ENCODE measurements at places on chromosomes 4 and X.

DNA sequence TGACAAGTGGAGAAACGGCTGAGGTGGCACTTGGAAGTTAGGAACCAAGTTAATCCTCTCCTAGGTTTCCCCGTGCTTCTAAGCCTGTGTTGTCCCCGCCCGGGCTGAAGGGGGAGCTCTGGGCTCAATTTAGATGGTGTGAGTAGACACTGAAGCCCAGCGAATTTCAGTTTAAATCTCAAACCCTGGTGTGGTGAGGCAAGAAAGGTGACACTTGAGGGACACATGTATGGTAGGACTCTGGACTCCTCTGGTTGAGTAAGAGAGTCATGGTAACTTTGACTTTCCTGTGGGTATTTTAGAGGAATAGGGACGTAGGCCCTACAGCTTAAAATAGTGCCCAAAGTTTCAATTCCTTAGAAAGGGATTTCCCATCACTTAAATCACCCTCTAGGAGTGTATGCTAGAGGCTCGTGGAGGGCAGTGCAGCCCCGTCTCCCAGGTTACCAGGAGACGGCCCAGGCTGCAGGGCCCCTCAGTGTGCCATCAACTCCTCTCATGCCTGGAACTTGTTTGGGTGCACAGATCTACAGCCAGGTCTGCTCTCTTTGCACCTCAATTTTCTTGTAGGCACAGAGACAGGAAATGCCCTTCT is 24.0 kb downstream of the HAND2 start:
- DNase-seq, result no peak

GRCh38 chrX:115616943-115617563 is 56.1 kb downstream of the PLS3 start:
- no peak for DNase-seq

DNA sequence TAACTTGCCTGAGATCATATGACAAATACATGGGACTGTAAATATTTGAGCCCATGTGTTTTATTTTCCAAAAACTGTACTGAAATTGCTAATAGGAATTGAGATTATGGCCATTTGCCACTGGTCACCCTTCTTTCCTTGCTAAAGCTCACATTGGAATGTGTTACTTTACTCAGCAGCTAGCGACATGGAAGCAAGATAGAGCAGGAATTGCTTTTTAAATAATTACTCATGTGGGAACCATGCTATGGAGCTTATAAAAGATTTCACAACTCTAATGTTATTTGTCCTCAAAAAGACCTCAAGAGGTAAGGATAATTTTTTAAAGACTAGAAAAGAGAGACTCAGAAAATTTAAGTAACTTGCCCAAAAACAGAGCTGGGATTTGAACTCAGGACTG is 48.8 kb upstream of the AFAP1 start:
- DNase-seq, result no peak

GRCh38 chr4:75180790-75181776 is 248.2 kb downstream of the PARM1 start:
- no peak for DNase-seq

DNA sequence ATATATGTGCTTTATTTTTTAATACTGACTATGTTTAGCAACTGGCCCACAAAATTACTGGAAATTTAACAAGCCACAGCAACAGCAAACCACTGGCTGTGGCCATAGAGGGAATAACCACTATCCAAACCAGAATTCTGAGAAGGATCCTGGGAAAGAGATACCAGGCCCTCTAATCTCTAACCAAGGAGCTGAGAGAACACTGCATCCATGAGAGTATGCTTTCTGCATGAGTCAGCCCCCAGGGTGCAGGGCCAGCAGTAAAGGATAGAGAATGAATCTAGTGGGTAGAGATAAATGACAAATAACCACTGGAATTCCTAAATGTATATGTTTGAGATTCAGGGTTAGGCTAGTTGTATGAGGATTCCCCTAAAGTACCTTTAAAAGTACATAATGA is 221.8 kb downstream of the KIT start:
- DNase-seq, result peak; percentile 65

GRCh38 chr4:10085828-10086505 is 30.6 kb downstream of the WDR1 start:
- DNase-seq, result no peak

DNA sequence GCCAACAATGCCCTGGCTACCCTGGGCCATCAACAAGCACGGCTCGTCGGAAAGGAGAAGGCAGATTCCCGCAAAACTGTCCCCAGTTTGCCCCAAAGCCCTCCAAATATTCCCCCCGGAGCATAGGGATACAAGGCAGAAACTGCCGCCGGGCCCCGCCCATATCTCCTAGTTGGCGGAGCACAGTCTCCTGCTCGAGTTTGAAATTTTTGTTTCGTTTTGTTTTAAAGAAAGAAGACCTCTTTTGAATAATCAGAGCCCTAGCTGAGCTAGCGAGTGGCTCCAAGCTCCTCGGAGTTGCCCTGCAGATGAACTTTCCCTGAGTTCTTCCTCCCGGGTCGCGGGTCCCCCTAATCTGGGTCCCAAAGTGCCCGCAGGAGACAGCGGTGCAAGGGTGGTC is 138.1 kb upstream of the ZIC3 start:
- no peak for DNase-seq

DNA sequence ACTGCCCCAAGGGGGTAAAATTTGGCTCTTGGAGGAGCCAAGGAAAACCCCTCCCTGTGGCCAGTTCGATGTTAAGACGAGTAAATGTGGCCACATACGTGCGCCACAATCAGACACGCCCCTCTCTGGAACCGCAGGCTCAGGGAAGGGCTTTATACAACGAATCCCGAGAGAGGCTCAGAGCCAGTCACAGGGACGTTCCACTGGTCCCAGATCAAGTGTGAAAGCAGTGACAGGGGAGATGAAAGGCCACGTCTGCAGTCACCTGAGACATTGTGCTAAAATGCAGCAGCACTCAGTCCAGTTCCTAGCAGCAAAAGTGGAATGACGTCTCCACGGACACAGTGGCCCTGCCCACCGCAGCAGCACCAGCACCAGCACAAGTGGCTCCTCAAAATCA is 68.0 kb downstream of the ACOX3 start:
- no peak for DNase-seq

GRCh38 chr4:159455675-159456237 is 352.9 kb downstream of the RAPGEF2 start:
- no peak for DNase-seq

DNA sequence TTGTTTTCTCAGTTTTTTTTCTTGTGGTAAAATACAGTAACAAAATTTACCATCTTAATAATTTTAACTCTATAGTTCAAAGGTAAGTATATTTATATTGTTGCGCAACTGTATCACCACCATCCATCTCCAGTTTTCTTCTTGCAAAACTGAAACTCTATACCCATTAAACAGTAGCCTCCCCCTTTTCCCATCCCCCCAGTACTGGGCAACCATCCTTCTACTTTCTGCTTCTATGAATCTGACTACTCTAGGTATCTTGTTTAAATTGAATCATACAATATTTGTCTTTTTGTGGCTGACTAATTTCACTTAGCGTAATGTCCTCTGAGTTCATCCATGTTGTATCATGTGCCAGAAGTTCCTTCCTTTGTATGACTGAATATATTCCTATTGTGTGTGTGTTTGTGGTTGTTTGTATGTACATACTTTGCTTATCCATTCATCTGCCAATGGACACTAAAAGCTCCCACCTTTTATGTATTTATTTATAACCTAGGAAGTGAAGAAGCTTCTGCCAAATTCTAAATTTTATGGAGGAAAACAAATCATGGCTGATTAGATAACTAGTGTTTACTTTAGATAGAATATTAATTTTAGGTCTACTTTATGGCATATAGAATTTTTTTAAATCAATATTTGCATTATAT is 10.0 kb downstream of the ABHD18 start:
- DNase-seq, result peak; percentile 9

DNA sequence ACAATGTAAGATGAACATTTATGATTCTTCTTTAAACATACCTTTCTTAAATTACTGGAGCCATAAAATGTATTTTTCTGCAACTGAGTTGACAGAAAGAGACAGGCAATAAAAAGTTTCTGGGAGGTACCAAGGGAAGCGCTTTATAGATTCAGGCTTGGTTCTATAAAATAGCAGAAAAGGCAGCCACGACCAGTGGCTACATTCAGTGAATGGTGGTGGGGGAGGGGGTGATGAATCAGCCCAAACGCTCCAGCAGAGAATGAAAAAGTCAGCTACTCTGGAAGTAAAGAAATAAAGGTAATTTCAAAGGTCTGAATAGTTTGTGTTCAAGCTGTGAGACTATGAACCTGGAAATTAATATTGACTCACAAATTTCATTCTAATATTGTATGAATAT is 456.1 kb downstream of the KCTD8 start:
- no peak for DNase-seq

DNA sequence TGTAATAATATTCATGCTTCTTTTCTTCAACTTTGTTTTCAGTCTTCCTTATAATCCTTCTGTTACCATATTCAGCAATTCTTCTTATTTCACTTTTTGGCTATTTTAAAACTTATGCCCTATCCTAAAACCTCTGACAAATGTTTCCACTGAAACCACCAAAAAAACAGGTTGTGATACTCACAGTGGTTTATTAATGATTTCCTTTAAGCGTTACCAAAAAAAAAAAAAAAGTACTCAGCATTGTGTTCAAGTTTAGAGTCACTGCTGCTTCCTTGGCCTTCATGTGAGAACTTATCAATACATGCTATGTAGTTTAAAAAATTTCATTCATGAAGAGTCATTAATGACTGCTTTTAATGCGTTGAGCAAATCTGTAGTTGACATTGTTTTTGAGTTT is 35.4 kb upstream of the UGT2A3 start:
- no peak for DNase-seq

DNA sequence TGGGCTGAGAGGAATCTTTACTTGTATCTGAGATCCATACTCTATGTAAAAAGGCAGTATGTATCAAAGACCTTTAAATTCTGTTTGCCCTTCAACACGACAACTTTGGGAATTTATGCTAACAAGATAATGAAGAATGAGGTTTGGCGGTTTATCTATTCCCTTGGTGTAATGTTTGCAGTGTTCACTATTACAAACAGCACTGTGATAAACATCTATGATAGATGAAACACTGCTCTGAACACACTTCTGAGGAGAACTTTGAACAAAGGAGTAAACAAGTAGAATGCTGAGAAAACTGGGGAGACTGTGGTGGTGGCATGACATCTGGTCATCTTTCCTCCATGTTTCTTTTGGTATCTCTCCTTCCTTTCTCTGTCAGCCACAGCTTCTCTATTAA is 126.9 kb downstream of the PDE5A start:
- no peak for DNase-seq

- no peak for DNase-seq
These were observed 737 bp downstream of the FGF2 start for GRCh38 chr4:122827258-122827878.

- DNase-seq, result no peak
These were observed at the start of gene DCHS2 for GRCh38 chr4:154491341-154492271. DCHS2 (minus strand) TSS chr4:154491799; CDS start chr4:154491355, 444 bp downstream.

- no peak for DNase-seq
These were observed 409.8 kb downstream of the STIM2 start for GRCh38 chr4:27270435-27270834.

DNA sequence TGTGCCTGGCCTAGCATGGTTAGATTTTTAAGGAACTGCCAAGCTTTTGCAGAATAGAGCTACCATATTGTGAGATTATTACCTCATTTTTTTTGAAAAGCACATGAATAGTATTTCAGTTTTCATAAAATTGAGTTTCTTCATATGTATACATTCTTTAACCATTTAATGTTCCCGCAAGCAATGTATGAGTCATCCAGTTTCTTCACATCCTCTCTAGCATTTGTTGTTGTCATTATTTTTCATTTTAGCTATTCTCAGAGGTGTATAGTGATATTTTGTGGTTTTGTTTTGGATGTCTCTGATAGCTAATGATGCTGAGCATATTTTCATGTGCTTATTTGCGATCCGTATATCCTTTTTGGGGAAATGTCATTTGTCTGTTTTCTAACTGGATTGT is 74.9 kb downstream of the GLUD2 start:
- DNase-seq, result no peak

DNA sequence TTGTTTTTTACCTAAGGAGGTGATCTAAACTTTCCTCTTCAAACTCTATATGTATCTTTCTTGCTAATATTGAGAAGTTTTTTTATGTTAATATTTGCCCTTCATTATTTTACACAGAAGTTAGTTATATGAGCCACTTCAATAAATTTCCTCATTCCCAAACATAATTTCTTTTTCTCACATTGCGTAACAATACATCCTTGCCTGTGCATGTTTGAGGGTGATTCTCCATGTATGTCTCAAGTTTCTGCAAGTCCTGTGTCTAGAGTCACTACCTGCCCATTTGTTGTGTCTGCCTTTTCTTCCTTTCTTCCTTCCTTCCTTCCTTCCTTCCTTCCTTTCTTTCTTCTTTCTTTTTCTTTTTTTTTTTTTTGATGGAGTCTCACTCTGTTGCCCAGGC is 2057.9 kb downstream of the PCDH7 start:
- DNase-seq, result no peak

- no peak for DNase-seq
These were observed 211.5 kb upstream of the NR3C2 start for GRCh38 chr4:148653681-148654080.

- no peak for DNase-seq
These were observed 103.3 kb downstream of the TMEM144 start for GRCh38 chr4:158313566-158313965.

DNA sequence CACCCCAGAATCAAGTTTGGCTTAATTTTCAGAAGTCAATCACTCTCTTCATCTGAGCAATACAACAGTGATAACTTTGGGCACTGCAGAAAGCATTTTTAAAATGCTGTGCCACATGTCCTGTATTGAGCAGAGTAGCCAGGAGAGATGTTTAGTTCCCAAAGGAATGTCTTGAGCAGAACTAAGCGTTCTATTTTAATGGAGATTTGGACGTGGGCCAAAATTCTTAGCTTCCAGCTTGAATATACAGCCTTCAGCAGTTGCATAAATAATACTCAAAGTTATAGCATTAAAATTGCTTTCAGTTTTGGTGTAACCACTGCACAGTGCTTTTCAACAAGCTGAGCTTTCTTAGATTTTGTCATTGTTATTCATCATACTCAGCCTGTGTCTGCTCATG is 679.2 kb downstream of the NLGN4X start:
- no peak for DNase-seq

DNA sequence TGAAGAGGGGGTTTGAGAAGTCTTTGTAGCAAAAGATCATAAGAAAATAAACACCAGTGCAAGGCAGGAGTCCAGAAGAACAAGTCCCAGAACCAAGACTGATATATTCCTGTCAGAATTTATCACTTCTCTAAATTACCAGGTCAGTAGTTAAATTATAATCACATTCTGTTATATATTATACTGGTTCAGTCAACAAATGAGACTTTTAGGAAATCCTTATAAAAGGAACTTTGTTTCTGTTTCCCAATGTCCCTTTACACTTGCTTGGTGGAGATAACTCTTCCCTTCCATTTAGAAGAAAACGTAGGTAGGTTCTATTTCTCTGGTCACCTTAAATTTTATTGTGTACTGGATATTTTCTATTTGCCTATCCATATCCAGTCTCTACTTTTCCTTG is 21.1 kb downstream of the GBA3 start:
- no peak for DNase-seq

DNA sequence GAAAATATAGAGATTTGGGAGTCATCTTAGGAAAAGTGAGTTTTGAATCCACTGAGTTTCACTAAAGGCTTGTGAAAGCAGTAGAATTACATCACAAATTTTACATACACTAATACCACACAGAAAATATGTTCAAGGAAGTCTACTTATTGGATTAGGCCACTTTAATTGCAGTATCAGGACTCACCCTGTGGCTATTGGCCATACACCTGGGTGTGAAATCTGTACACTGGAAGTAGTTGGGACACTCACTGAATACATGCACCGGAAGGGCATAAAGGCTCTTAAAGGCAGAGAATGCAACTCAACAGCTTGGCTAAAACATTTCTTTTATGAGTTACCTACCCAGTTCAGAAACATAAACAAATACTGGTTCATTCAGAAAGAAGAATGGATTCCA is 19.8 kb downstream of the MAOB start:
- DNase-seq, result no peak

GRCh38 chr4:16238327-16238726 is 12.1 kb upstream of the TAPT1 start:
- no peak for DNase-seq
